CD4-positive, alpha-beta T cell treated with Interleukin-6 for 4 hours (primary cell): ENCODE measurements at places on chromosomes 1 and 21.

GRCh38 chr1:53662169-53662568 lies 76.8 kb downstream of the GLIS1 start:
- DNase-seq = no peak

DNA sequence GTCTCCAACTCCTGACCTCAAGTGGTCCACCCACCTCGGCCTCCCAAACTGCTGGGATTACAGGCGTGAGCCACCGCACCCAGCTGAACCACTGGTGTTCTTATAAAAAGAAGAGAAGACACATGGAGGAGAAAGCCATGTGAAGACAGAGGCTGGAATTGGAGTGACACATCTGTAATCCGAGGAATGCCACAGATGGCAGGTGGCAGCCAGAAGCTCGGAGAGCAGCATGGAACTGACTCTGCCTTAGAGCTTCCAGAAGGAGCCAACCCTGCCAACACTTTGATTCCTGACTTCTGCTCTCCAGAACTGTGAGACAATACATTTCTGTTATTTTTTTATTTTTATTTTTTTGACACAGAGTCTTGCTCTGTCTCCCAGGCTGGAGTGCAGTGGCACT lies 59.0 kb upstream of the ATP2B4 start:
- DNase-seq = no peak

- no peak for DNase-seq
Observed at GRCh38 chr21:25490742-25491141, 116.5 kb downstream of the MRPL39 start.

DNA sequence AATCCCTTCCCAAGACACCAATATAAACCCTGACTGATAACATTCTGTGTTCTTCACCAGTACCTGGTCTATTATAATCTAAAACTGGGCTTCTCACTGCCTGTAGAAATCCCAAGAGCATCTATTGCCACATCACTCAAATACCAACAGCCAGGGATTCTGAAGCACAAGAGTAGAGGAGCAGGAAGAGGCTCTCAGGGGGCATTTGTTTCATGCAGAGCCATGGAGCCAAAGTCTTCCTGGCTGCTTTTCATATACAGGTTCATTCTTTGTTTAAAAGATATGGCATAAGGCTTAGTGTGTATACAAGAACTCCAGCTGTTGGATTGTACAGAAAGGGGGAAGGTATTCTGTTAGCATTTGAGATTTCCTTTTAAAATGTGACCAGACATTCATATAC lies 38.2 kb upstream of the USH2A start:
- no peak for DNase-seq

- DNase-seq = no peak
Observed at GRCh38 chr1:145991735-145992412, 4.5 kb downstream of the TXNIP start.

DNA sequence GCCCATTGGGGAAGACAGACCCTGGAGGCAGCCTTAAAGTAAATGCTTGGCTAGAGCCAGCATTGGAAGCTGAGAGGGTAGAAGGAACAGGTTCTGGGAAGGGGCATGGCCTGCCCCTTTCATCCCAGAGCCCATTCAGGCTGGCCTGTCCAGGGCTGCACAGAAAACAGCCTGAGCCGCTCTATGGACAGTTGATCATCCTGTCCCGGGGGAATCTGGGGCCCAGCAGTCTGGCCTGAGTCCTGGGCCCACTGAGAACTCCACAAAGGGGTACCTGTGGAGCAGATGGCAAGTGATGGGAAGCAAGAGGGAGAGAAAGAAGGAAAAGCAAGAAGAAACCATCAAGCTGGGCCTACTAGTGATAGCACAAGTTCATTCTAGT lies 13.2 kb downstream of the TMEM81 start:
- DNase-seq = no peak

DNA sequence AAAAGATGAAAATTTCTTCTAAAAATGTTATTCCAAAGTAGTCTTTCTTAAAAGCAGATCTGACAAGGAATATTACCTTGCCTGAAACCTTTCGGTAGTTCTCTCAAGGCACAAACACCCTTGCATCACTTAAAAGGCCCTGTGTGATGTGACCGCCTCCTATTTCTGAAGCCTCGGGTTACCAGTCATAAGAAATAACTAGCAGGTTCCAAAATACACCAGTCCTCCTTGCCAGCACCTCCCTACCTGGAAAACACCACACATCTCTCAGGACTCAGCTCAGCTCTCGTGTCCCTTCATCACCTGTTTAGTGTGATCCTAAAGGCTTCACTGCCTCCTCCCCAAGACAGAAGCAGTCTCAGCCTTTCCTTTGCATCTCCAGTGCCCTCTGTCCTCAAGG lies 35.7 kb downstream of the SERBP1 start:
- DNase-seq = no peak

- no peak for DNase-seq
Observed at GRCh38 chr1:110150330-110151174, at the start of gene SLC6A17. SLC6A17 (plus strand) TSS chr1:110150494; CDS start chr1:110166930, 16,436 bp downstream.

GRCh38 chr1:175922254-175922881 lies 179.0 kb upstream of the TNR start:
- DNase-seq = no peak

DNA sequence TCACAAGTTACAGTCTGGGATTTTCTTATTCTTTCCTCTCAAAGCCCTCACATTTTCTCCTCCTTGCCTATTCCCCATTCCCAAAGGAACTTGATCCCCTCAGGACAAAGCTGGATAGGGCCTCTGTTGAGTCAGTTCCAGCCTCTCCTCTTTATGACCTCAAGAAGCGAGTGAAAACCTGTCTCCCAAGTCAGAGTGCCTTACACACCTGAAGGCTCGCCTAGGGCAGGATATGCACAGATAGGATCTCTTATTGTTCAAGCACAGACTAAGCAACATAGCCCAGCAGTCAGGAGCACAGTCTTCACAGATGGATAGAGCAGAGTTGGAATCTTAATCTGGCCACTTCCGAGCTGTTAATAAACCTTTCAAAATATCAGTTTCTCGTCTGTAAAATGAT lies 60.8 kb upstream of the PRRC2C start:
- no peak for DNase-seq

- DNase-seq = no peak
Observed at GRCh38 chr1:212495766-212496494, 63.2 kb downstream of the NENF start.
